ENCODE measurements at places on chromosomes 4 and X. TPM values are rescaled to one million over a fixed set of nuclear protein-coding genes. Genes with fewer than 3 reads are reported as not detected.

The SPON2 gene
- total RNA-seq: 281 TPM

The PHKA1 gene
- 10.1 TPM for total RNA-seq

The CSAG2 gene
- total RNA-seq: not detected

The CC2D2A gene
- 20.5 TPM for total RNA-seq

The HSFX1 gene
- total RNA-seq: 1.00 TPM

The DCAF4L1 gene
- 0.11 TPM for total RNA-seq

The DDX60 gene
- total RNA-seq: 26.1 TPM

The GABRB1 gene
- not detected for total RNA-seq

The HPF1 gene
- 33.6 TPM for total RNA-seq

The ETNPPL gene
- not detected for total RNA-seq

The LRP2BP gene
- 0.37 TPM for total RNA-seq

The ATP2B3 gene
- total RNA-seq: under 0.01 TPM

The PITX2 gene
- total RNA-seq: 0.89 TPM

The FHIP1A gene
- total RNA-seq: 1.4 TPM

The SHROOM4 gene
- 0.62 TPM for total RNA-seq

The PPARGC1A gene
- total RNA-seq: 0.37 TPM

The TRIM75 gene
- not detected for total RNA-seq

The SPIN3 gene
- total RNA-seq: 13.0 TPM

The FGFR3 gene
- 0.25 TPM for total RNA-seq

The CT47B1 gene
- not detected for total RNA-seq

The CHRDL1 gene
- total RNA-seq: 1.2 TPM

The SERTM2 gene
- 1.9 TPM for total RNA-seq

The AIFM1 gene
- 27.2 TPM for total RNA-seq

The MAGEE2 gene
- total RNA-seq: not detected

The CSN1S1 gene
- not detected for total RNA-seq

The NLGN4X gene
- total RNA-seq: not detected

The P2RY4 gene
- not detected for total RNA-seq

The NUDT6 gene
- 10.6 TPM for total RNA-seq

The PLK4 gene
- 38.1 TPM for total RNA-seq

The CTAG2 gene
- total RNA-seq: not detected

The IL13RA1 gene
- 43.2 TPM for total RNA-seq

The ACE2 gene
- not detected for total RNA-seq

The PABPC1L2A gene
- total RNA-seq: not detected

The KCTD8 gene
- 6.9 TPM for total RNA-seq

The FGG gene
- not detected for total RNA-seq
